ENCODE measurements at places on chromosomes 3 and 15.

DNA sequence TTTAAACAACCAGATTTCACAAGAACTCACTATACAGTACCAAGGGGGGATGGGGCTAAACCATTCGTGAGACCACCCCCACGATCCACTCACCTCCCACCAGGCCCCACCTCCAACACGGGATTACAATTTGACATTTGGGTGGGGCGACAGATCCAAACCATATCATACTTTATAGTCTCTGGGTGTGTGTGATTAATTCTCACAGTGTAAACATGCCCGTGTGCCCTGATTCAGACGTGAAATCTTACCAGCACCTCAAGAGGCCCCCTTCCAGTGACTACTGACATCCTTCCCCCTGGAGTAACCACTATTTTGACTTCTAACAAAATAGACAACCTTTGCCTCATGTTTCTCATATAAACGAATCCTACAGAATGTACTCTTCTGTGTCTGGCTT is 5.0 kb upstream of the PDIA5 start:
- no peak for DNase-seq

DNA sequence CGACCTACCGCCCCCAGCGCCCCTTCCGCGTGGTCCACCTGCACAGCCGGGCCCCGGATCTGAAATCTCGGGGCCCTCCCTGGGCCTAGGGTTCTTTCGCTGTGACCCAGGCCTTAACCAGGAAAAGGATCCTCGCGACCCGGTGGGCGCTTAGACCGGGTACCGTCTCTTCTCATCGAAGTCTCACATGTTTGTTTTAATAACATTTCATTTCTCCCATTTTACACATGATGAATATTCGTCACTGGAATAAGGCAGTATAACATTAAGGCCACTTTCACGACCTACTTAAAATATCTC is 277 bp upstream of the DALRD3 start:
- no peak for DNase-seq

GRCh38 chr3:120280026-120280425 is 5.0 kb downstream of the GPR156 start:
- no peak for DNase-seq

- DNase-seq = no peak
Measured at GRCh38 chr3:7607676-7608075, 746.8 kb downstream of the GRM7 start.

DNA sequence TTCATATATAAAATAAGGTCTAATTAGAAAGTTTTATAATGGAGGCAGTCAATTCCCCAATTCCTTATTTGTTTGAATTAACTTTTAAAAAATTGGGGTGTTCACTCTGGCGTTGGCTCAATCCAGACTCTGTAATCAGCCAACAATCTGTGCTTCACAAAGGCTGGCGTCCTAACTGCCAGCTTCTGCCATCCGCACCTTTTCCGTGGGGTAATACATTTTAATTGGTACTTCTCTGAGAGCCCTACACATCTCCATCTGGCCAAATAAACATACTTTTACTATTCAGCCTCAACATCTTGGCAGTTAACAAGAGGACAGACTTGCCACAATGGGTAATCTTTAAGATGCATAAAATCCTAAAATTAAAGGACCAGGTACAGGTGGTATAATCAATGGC is 125.2 kb upstream of the CCNL1 start:
- no peak for DNase-seq

DNA sequence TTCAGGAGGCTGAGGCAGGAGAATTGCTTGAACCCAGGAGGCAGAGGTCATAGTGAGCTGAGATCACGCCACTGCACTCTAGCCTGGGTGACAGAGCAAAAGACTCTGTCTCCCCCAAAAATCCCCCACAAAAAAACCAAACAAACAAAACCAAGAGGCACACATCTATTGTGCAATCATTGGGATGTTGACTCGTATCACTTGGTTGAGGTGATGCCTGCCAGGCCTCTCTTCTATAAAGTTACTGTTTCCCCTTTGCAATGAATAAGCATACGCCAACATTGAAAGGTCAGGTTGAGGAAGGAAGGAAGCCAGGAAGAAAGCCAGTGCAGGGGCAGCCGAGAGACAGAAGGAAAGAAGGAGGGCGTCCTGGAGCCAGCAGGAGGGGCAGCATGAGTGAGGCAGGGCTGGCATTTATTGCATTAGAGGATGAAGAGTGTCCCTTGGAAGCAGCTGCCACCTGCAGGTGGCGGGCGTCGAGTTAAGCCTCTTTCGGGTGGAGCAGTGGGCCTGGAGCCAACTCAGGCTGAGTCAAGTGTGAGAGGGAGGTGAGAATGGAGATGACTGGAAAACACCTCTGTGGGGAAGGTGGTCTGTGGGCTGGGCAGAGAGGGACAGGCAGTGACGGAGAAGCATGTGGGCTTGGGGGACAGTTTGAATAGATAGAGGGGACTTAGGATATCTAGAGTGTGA is 8.3 kb upstream of the CSPG4 start:
- no peak for DNase-seq

DNA sequence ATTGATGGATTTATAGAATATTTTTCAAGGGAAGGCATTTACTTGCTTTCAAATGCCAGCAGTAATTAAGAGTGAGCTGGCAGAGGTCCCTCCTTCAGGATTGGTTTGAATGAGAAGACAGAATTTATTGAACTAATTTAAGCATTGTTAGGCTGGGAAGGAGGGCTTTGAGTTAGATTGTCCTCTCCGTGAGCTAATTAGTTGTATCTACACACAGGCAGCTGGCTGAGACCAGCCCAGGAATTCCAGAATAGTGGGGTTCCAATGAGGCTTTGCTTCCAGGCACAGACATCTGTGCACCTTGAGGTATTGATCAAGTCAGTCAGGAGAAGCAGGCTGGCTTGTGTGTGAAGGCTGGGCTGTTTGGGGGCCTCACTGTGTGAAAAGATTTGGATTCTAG is 124.0 kb upstream of the WNT5A start:
- DNase-seq = no peak

DNA sequence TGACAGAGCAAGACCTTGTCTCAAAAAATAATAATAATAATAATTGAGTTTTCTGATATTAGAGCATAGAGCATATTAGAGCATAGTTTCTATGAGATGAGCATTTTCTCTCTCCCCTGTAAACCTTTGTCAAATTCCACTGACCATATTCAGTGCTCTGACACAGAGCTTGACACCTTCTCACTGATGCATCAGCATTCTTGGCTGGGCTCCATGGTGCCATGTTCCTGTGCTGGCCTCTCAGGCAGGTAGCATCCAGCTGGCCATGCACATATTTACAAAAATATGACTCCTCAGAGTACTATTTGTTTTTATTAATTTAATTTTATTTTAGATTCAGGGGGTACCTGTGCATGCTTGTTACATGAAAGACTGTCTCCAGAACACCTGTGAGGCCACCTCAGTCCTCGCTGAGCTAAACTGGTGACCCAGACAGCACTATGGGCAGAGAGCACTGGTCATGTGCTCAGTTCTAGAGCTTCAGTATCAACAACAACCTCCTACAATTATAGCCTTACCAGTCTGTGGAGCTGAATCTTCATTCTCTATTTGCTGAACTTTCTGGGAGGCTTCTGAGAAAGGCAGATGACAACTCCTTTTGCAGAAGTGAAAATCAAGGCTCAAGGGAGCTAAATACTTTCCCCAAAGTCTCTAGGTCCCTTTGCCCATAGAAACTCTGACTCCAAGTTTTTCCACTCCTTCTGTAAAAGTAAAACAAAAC is 21.6 kb upstream of the SLC28A2 start:
- no peak for DNase-seq

DNA sequence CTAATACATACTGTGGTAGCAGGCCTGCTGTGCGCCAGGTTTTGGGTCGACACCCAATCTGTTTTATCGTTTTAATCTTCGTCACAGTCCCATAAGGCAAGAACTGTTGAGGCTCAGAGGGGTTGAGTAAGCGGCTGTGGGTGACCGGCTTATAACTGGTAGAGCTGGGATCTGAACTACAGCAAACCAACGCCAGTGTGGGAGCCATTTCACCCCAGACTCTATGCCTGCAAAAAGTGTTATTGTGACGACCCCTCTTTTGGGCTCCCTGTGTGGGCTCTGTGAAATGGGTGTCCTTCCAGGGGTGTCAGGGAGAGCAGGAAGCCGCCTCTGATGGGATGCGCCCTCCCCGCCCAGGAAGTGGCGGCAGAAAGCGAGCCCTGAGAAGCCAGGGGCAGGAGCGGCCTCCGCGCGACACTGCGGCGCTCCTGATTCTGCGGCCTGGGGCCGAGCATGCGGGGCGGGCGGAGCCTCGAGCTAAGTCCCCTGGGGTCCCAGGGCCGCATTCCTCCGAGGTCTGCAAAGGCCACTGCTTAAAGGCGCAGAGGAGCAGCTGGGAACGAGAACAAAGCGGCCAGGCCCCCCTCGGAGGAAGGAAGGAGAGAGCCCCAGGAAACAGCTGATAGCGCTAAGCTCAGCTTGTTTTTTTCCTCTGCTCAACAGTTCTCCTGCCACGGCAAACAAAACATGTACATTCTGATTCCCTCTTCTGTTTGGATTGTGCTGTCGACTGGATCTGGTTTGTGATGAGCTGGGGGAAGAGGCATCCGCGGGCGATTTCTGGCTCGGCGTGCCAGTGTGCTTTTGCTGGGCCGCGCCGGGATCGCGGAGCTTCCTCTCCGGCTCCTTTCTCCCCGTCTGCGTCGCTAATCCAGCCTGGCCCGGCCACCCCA is 33.9 kb downstream of the GRK7 start:
- no peak for DNase-seq

DNA sequence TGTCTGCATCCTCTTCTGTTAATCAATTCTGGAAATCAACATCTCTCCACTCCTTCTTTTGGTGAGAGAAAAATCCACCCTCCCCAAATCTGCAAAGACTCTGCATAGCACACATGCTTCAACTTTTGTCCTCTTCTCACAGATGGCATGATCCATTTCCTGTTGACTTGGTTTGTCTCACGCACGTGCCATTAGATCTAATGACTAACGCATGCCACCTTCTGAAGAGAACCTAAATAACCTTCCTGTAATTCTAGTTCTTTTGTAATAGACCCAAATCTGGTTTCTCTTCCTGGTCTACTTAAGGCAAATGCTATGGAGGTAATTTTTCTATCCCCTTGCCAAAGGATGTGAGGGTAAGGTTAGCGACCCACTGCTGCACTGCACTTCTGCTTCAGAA is 51.0 kb upstream of the ATOSA start:
- no peak for DNase-seq

- no peak for DNase-seq
Measured at GRCh38 chr15:72706266-72706665, 20.3 kb downstream of the BBS4 start.

- no peak for DNase-seq
Measured at GRCh38 chr3:107493134-107493533, 29.6 kb upstream of the BBX start.

- DNase-seq = no peak
Measured at GRCh38 chr15:34334672-34335071, 2.9 kb downstream of the SLC12A6 start.

DNA sequence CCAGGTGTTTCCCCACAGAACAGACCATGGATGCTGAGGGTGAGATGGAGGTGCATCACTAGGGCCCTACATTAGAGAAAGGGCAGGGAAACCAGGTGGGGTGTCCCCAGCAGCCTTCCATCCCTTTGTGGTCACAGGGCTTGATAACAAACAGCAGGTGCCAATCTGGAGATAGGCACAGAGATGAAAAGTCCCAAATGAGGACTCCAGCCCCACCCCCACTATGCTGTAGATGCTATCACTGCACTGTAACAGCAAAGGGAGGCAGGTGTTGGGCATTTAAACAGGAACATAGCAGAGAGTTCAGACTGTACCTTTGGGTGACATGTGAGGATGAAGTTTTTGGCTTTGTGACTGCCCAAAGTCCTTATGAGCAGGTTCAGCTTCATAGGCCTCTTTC is 21.4 kb downstream of the IL20RB start:
- no peak for DNase-seq

- DNase-seq = no peak
Measured at GRCh38 chr3:131228522-131228921, 153.1 kb upstream of the NUDT16 start.

DNA sequence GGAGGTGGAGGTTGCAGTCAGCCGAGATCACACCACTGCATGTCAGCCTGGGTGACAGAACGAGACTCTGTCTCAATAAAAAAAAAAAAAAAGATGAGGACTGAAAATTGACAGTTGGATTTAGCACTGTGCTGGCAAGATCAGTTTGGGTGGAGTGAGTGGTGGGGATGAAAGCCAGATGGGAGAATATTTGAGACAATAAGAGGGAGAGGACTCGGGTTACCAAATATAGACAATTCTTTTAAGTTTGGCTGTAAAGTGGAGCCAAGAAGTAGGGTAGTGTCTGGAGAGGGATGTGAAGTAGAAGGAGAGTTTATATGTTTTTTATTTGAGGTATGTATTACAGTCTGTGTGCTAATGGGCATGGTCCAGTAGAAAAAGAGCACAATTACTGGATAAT is 20.4 kb downstream of the TMOD3 start:
- no peak for DNase-seq

DNA sequence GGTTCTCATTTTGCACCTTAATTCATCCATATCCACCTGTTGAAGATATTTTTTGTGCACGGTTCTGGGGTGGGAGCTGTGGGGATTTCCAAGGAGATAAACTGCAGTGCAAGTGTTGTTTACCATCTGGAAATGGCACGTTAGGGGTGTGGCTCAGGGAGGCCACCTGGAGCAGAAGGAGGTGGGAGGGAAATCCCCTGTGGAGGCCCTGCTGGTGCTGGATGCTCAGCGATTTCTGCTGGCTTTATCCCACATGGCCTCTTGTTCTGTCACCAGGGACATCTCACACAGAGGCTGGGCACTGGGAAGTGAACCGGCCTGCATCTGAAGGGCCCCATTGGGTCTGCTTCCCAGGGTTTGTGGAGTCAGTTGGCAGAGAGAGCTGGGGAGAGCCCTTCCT is 24.3 kb downstream of the TRPM1 start:
- no peak for DNase-seq

GRCh38 chr3:126439346-126439967 is 36.2 kb downstream of the ZXDC start:
- no peak for DNase-seq

DNA sequence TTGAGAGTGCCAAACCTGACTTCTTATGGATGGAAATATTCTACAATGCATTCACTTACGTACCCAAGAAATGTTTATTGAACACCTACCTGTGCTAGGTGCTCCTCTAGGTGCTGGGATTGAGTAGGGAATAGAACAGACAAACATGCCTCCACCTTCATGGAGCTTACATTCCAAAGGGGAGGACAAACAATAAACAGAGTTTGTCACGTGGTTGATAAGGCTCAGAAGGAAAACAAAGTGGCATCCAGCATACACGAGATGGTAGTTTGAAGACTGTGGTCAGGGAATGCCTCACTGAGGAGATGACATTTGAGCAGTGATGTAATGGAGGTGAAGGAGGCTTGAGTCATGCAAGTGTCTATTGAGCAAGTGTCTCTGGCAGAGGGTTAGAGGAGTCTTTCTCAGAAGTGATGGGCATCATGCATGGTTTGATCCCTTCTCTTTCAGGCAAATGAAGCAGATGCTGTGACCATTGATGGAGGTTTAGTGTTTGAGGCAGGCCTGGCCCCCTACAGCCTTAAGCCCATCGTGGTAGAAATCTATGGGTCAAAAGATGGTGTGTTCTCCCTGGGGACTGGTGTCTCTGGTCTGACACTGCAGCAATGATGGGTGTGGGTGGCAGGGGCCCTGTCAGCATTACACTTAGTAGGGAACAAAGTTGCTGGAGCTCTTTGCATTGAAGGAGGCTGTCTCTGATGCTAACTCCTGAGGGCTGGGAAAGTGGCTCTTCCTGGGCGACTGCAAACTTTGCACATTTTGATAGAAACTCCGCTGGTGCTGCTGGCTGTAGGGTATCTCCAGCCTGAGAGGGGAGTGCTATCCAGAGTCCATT is 29.7 kb upstream of the TOPBP1 start:
- DNase-seq = no peak
